Smooth muscle cell of the brain vasculature (primary cell): ENCODE measurements at places on chromosomes 1 and 21.

GRCh38 chr1:63634471-63634870 is 41.3 kb downstream of the PGM1 start:
- no peak for DNase-seq

DNA sequence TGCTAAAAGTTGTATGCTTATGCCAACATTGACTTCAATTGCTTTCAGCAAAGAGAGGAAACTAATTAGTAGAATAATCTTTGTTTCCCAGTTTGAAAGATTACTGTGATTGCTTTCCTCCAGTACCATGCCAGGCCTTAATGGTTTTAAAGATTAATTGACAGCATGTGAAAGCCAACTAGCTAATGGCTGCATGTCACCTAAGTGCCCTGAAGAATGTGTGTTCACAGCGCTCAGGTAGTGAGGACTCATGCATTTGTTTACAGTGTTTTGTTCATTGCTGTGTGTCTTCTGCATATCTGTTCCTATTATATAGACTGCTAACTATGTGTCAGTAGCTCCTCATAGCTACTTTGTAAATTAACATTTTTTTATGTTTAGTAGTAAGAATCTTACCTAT is 335.6 kb downstream of the LRRIQ3 start:
- DNase-seq, result no peak

GRCh38 chr1:43947061-43947873 is 517 bp downstream of the IPO13 start:
- DNase-seq, result no peak

DNA sequence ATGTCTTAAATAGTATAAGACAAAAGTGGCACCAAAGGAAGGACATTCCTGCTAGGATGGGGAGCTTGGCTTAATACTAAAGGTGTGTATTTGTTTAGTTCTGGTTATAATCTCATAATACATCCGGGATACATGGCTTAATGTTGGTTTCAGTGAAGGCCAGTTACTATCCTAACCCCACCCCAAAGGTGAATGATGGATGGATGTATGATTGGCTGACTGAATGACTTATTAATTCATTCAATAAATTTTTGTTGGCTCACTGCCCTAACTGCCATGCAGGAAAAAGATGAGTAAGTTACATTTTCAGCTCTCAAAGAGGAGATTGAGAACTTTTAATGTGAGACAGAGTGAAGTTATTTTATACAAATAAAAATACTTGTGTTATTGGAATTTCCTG is 52.2 kb downstream of the PHACTR4 start:
- no peak for DNase-seq

- DNase-seq, result no peak
Observed at GRCh38 chr1:209045331-209046057, 538.0 kb upstream of the CAMK1G start.

DNA sequence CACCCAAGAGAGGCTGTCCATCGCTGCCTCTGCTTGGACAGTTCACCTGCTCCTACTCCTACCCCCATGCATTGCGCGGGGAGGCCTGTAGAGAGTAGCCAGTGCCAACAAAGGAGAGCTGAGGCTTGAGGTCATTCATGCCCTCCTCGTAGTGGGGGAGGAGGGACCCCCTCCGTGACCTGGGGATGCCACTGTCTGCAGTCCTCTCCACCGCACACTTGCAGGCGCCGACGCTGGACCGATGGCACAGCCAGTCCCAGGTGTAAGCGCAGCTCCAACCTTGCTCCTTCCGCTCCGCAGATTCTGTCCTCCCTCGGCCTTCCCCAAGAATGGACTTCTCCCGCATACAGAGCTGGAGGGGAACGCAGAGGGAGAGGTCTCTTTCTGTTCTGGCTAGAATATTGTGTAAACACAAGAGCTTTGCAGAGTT is 672 bp upstream of the PHLDA3 start:
- no peak for DNase-seq

GRCh38 chr1:43348809-43349593 is 9.8 kb upstream of the CDC20 start:
- DNase-seq, result no peak

DNA sequence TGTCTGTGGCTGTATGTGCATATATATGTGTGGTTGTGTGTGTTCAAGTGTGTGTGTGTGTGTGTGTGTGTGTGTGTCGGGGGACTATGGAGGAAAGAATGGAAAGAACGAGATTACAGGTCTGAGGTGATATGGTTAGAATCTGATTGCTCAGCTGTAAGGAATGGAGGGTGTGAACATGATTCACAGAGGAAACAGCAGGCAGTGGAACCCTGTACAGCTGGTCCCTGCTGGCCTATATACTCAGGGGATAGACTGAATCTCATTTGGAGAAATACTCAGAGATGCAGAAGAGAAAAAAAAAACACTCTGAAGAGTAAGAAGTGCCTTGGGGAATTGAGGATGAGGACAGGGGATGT is 180.1 kb upstream of the ESRRG start:
- DNase-seq, result no peak

- DNase-seq, result no peak
Observed at GRCh38 chr1:220952961-220953643, 73.9 kb downstream of the HLX start.

GRCh38 chr1:52072291-52072690 is 16.2 kb downstream of the BTF3L4 start:
- DNase-seq, result no peak

GRCh38 chr21:36347962-36348328 is 27.9 kb downstream of the MORC3 start:
- DNase-seq, result no peak

DNA sequence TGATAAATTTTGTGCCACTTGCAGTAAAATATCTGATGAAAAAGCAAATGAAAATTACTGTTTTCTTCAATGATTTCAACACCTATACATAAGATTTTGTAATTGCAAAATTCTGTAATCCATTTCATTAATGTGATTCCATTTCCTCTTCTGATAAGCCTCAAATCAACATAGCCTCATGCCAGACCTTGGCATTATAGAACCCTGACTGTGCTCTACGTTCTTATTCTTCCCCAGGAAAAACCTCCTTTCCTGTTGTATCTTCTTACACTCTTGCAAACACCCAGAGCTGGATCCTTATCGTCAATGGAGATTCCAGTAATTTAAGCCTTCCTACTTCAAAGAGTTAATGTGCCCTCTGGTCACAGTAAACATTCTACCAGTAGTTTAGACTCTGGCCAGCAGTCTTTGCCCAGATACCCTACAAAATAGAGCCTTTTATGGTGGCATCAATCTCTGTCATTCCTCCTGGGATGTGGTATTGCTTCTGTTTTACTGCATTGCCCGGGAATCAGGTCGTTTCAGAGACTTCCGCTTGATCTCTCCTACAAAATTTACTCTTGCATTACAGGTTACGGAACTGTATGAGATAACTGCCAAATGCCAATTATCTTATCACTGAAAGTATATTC is 48.5 kb upstream of the CHRM3 start:
- DNase-seq, result no peak

DNA sequence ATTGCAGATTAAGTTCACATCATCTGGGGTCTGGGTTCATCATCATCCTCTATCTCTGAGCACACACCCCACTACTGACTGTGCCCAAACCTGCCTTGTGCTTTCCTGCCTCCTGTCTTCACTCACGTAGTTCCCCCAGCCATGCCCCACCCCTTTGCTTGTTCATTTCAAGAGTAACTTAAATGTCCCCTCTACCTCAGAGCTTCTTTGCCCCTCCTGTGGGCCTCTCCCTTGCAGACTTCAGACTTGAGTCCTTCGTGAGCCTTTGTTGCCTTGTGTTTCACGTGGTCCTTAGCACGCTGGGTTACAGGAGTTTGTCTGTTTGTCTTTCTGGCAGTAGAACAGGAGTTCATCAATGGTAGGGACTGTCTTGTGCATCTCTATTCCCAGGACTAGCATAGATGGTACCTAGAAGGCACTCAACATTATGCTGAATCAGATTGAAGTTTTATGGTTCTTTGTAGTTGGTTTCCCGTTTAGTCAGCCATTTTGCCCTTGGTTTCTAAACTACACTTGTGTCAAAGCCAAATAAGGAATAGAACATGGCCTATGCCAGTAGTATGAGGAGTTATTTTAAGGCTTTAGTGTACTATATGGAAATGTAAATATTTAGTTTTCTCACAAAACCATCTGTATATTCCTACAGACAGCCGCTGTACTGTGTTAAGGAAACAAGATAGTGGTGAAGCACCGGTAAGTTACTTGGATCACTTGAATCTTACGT is 86.2 kb downstream of the TTC3 start:
- no peak for DNase-seq

DNA sequence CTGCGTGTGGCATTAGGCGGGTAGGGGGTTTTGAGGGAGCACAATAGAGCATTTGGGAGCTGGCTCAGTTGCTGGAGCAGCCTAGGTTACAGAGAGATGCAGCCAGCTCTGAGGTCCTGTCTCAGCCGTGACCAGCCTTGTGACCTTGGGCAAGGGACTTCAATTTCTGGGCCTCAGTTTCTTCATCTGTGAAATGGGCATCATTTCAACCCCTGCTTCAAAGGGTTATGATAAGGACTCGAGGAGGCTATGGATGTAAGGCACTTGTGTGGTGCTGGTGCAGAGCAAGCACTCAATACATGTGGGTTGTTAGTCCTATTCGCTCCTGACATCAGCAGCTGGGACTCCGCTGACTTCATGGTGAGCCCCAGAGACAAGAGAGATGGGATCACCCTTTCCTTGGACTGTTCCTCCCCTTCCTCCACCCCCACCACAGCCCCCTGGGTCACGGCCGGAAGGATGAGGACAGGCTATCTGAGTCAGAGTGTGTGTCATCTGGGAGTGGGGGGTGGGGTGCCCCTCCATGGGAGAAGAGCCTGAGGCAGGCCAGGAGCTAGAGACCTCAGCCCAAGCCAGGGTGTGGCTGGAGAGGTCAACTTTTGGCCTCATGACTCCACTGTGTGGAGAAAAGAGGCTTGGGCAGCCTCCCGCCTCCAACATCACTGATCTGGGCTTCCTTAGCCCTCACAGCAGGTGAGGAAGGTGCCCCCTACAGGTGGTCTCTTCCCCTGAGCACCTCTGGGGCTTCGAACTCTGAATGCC is 71.4 kb upstream of the ZBTB40 start:
- DNase-seq, result no peak

DNA sequence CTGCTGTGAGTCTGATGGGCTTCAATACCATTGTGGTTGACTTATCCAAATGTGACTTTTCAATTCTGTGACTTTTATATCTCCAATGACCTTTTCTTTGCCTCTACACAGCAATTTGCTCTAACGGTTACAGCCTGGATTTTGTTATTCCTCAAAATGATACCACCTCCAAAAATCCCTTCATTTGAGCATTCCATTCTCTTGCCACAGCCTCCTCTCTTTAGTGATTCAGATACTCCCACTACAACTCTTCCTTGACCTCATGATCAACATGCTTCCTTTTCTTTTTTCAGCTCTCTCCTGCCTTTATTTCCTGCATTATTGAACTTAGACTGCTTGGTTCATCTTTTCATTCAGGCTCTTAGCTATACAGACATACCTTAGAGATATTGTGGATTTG is 16.6 kb upstream of the IL19 start:
- no peak for DNase-seq

DNA sequence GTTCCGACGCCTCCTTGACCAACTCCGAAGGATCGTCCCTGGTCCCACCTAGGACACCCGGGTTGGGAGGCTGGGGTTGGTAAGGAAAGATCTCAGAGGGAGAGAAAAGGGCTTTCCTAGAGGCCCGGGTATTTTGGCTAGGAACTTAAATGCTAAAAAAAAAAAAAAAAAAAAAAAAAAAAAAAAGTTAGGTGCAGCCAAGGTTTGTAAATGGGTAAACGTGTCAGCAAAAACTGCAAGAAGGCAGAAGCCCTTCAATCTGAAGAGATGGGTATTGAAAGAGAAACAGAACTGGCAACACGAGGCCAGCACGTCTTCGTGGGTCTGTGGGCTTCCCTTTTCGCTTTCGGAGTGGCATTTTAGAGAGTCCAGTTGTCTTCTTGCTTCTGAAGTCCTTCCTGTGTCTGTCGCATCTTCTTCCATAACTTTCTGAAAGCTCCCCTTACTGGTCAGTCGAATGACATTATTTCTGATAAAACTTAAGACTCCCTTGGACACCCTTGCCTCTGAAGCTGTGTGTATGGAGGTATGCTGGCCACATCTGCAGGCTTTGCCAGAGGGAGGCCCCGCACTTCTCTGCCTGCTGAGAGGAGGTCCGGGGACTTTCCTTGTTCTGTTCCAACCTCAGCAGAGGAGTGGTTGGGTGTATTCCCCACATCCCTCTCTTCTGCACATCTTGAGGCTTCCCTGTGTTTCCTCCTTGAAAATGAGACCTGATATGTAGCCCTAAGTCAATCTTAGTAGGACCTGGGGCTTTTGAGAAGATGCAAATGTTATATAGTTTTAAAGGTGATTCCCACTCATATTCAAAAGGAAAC is 745 bp downstream of the RCSD1 start:
- DNase-seq, result no peak

DNA sequence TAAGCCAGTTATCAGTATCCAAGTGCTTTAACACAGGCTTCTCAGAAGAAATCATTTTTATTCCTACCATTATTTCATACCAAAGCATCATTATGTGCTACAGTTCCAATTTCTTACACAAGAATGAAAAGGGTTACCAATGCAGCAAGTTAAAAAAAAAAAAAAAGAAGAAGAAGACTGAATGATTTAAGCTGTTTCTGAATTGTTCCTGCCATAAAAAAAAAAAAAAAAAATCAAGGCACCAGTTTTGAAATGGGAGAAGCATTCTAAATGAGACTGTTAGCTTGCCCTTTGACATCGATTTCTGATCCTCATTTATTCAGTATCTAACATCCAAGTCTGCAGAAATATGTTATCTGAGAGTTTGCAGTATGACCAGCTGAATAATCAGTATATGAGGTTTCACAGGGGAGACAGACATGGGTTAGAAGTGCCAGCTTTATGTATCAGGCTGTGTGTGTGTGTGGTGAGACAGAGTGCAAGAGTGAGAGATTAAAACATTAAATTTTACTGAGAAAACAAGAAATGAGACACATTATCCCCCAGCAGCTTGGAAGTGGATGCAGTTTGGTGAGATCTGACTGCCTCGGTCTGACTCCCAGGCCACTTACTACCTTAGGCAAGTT is 105.8 kb downstream of the COLGALT2 start:
- DNase-seq, result no peak

- no peak for DNase-seq
Observed at GRCh38 chr1:221739018-221739676, 2.7 kb downstream of the DUSP10 start.

DNA sequence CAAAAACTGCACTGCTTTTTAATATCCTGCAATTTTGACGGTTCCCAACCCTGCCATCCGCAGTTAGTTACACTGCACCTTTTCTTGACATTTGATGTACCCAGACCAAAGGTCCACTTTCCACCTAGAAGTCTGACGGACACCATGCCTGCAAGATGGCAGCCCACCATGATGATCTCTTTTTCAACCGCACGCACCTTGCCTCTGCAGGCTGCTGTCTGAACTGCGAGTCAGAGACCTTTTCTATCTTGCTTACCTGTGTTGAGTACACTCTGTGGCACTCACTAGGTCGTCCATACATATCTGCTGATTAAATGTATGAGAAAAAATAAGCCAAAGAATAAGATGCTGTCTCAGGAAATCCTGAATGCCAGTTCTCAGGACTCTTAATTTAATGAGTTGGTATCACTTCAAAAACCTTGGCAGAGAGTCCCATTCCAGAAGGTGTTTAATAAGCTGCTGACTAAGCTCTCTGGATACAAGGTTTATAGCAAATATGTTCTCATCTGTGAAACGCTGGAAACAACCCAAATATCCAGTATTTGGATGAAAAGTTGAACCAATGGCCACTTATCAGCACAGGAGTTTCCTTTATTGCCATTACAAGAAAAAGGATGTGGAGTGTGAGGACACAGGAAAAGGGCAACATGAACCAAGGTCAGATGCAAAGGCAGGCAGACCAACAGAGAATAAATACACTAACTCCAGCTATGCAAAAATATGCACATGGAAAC is 37.9 kb downstream of the GNG12 start:
- DNase-seq, result no peak

- no peak for DNase-seq
Observed at GRCh38 chr1:95903060-95903459, 669.0 kb downstream of the RWDD3 start.
